ENCODE measurements at places on chromosomes 6 and 20. TPM values are rescaled to one million over a fixed set of nuclear protein-coding genes. Genes with fewer than 3 reads are reported as not detected.

DNA sequence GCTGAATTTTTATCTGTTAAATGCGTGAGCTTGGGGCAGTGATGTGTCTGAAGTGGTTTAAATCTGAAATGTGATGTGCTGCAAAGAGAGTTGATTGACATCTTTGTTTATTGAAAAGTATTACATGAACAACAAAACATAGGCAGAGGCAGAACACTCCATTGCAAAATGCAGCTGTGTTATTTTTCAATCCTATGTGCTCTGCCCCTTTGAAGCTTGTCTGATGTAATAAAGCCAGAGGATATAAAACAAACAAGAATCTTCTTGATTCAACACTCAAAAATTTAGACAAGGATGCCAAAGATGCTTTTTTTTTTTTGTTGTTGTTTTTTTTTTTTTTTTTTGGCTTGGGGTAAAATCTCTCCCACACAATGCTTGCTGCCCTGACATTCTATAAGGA is 482.4 kb upstream of the MMS22L start:
- no peak for DNase-seq

DNA sequence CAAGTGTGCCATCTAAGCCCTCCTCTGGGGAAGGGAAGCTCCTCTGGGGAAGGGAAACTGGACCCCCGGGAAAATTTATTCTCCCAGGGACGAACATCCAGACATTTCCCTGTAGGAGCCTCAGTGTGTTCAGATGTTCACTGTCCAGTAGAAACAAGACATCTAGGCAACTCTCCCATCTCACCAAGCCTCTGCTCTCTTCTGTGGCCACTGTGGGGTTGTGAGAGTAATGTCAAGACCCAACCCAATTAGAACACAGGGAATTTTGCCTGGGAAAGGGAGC is 3.6 kb upstream of the PTGIS start:
- DNase-seq, result no peak

DNA sequence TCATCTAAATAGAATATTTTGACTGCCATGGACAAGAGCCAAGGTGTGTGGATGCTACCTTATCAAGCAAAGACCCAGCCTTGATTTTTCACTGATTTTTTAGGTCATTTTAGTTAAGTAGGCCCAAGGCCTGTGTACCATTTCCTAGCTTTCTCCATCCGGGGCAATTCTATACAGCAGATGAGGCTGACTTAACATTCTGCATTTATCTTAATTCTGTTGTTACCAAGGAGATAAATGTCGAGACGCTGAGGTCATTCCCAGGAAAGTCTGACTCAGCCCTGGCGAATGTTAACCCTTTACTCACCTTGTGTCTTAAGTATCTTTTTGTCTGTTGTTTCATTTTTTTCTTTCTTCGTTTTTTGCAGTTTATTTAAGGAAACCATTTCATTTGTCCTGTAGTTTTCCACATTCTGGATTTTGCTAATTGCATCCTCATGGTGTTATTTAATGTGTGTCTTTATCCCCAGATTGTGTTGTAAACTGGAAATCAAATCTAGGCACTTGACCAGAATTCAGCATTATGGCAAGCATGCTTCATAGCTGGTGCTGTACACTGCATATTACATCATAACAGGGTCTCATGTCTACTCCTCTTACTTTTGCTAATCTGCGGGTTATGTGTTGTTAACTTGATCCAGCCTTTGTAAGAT is 277.0 kb downstream of the CDKAL1 start:
- no peak for DNase-seq

Gene MCCD1
- not detected for total RNA-seq

Gene MAP7
- 1.3 TPM for total RNA-seq

Gene OPN5
- total RNA-seq, result not detected
